ENCODE measurements at places on chromosomes 5 and 9.

DNA sequence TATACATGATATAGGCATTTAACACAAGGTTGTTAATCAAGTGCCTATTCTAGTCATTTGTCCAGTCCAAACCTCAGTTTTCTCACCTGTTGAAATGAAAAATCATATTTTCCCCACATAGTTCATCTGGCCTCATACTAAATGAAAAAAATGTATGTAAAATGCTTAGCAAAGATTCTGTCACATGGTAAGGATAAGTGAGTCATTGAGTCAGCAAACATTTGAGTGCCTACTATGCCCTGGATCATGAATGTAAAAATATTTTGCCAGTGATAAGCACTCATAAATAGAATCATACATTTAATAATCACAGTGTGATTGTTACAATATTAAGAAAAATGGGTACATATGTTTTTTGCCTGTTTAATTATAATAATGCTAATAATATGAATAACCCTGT is 181.2 kb upstream of the PAPPA start:
- no peak for DNase-seq

DNA sequence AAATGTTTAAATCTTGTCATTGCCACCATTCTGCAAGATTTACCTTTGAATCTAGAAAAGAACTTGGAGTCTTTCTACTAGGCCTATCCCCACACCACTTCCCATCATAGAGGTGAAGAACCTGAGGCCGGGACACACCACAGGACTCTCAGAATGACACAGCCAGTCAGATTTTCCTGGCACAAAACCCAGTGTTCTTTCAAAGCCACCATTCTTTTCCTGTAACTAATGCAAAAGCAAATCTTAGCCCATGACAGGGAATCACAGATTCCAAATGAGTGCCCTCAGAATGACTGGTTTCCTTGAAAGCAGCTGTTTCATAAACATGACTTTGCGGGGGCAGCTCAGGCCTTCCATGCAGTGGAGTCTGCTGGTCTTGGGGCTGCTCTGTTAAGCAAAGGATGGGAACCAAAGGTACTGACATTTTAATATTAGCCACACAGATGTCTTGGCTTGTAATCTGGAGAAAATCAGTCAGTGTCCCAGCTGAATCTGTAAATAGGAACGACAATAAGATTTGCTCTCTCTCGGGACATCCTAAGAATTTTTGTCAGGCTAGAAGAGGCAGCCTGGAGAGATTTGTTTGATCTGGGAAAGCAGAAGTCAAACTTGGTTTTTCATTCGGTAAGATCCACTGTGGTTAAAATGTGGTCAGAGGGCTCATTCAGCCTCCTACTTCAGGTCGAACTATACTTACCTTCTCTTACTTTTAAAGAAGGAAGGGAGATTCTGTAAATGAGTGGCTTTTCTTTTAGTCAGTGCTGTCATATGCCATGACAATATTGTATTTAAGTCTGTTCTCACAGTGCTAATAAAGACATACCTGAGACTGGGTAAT is 115.1 kb downstream of the PALM2AKAP2 start:
- DNase-seq: peak; percentile 74

GRCh38 chr9:89223396-89223977 is 44.9 kb upstream of the SHC3 start:
- DNase-seq: no peak

- DNase-seq: no peak
Observed at GRCh38 chr9:93316726-93317494, 133.0 kb downstream of the WNK2 start.

GRCh38 chr9:2704504-2704903 is 12.8 kb upstream of the KCNV2 start:
- DNase-seq: no peak

DNA sequence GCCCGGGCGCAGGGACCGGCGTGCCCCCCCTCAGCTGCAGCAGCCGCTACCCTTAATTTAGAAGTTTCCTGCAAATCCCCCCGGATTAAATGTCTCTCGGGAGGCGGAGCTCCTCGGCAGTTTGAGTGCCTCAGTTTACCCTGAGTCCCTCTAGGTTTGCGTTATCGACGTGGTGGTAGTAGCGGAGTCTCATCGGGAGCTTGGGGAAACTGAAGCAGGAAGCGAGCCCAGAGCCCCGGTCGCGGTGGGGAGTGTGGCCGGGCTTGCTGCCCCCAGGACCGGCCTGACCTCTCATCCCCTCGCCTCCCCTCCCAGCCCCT is 529 bp upstream of the TPM2 start:
- no peak for DNase-seq

GRCh38 chr5:113089653-113090335 is 113.2 kb downstream of the DCP2 start:
- no peak for DNase-seq

DNA sequence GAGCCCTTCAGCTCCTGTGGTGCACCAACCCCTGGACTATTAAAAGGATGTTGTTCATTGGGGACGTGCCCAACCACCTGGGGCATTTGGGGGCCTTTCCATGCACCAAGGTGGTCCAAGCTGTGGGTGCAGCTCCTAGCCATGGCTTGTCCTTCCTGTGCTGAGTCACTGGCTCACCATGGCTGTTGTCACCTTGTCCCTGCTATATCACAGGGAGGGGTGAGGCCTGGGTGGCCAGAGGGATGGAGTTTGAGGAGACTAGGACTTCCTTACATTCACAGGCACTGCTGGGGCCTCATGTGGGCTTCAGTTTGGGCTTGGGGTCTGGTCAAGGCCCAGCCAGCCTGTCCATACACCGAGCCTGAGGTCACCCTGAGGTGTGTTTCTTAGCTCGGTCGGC is 45.5 kb downstream of the PHF2 start:
- no peak for DNase-seq

GRCh38 chr5:95725071-95725820 is 5.9 kb upstream of the RHOBTB3 start:
- DNase-seq: no peak

DNA sequence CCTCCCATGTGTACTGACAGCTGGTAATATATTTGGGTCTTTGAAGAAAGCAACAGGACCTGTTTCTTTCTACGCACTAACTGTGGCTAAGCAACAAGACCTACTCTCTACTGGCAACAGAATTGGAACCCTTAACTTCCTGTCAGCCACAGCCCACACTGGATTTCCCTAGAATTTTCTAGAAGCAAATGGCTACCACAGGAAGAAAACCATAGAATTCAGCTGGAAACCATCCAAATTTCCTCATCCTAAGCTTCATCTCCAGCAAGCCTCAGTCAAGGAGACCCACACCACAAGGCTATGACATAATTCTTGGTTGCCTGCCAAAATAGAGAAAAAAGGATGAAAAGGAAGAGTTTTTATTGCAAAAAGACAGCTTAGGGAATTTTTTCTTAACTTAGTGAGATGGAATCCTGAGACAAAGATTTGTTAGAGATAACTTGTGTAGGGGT is 171.8 kb upstream of the TNC start:
- DNase-seq: peak; percentile 34

DNA sequence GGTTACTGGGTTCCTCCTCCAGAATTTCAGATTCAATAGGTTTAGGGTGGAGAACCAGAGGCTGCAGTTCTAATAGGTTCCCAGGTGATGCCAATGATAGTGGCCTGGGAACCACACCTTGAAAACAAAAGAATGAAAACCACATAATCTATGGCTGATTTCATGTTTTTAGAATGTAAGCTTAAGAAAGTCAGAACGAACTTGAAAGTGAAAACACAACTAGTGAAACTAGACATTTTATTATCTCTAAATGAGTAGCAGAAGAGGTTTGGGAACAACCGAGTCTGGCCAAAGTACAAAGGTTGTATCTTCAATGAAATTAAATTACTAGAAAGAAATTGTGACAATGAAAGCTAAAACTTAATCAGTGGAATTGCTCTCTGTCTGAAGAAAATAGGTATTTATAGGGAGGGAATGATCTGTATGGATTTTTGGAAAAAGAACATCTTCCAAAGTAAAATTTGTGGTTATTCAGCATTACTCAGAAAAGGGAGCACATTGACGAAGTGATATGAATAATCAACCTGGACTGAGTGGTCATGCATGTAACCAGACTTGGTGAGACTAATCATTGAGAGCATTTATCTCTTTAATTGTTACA is 24.9 kb upstream of the CEP120 start:
- DNase-seq: no peak

DNA sequence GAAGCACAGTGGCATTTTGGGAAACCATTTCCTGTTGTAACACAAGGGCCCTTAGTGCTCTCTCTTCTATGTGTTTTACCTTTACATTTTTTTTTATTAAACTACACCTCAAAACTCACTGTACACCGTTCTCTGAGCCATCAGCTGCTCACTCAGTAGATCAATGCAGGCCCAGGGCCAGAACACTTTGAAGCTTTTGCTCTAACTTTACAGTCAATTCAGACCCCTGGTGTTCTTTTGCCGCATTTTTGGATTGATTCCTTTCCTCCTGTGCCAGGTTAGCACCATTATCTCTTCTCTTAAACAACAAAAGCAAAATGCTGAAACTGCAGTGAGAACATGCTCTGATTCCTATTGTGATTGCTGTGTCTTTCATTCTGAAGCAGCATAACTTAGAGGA is 269.8 kb upstream of the RGMB start:
- DNase-seq: no peak

DNA sequence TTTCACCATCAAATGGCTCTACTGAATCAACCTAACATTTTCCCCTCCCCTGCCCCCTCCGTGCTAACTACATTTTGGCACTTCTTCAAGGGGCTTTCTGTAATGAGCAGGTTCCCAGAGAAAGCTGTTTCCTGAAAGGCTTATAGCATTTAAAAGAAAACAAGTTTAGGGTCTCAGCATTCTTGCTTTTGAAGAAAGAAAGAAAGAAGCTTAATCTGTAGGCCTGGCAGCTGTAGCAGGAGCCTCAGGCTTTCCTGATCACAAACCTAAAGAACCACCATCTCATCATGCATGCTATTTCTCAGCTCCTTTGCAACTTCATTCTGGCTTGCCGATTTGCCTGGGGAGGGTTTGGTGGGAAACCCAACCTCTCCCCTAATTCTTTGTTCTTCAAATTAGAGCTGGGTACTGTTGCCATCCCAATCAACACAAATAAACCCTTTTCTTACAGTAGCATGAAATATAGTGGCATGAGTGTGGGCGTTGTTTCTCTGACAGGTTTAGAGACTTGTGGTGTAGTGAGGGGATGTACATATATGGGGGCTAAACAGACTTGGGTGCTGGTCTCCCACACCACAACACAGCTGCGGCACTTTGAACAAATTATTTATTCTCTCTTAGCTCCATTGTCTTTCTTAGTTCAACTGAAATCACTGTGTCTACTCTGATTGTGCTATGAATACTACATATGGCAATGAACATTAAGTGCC is 160.5 kb upstream of the TNC start:
- no peak for DNase-seq

DNA sequence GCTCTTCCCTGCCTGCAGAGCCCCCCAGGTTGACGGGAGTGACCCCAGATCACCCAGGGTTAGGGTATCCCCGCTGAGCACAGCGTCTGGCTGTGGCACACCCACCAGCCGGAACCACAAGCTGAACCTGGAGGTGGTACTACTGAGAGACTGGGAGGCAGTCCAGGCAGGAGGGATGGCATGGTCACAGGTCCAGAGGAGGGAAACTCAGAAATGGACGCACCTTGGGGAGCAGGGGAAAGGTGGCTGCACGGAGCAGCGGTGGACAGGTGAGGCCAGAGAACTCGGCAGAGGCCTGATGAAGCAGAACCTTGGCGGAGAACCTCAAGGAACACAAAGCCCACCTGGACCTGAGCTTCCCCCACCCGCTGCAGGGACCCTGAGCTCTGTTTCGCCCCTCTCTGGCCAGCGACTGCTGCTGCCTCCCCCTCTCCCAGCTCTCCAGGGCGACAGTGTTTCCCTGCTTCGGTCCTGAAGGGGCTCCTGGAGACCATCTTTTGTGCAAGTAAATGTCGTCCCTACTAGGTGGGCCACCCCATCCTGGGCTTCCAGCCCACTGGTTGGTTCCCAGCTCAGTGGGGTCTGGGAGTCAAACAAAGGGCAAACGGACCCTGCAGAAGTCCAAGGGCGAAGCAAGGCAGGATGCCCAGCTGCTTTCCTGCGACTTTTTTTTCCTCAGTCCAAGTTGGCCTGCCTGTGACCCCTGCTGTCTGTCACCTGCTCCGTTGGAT is 845 bp downstream of the ADGRD2 start:
- DNase-seq: peak; percentile 15

DNA sequence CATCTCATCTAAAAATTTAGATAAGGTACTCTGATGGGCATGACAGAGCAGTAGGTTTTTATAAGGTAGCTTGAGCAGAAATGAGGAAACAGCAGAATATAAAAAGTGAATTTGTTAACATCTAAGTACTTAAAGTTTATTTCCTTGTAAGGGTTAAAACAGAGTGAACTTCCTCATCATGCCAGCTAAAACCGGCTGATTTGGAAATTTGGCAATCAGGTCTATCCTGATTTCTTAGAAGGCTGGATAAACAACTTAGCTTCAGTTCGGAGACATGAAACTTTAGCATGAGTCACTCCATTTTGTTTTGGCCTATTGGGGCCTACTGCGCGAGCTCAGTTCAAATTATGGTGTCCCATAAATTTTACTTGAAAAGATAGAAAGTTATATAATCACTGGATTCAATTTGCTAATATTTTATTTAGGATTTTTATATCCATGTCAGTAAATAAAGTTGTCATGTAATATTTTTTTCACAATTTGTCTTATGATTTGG is 241.6 kb upstream of the RORB start:
- no peak for DNase-seq

DNA sequence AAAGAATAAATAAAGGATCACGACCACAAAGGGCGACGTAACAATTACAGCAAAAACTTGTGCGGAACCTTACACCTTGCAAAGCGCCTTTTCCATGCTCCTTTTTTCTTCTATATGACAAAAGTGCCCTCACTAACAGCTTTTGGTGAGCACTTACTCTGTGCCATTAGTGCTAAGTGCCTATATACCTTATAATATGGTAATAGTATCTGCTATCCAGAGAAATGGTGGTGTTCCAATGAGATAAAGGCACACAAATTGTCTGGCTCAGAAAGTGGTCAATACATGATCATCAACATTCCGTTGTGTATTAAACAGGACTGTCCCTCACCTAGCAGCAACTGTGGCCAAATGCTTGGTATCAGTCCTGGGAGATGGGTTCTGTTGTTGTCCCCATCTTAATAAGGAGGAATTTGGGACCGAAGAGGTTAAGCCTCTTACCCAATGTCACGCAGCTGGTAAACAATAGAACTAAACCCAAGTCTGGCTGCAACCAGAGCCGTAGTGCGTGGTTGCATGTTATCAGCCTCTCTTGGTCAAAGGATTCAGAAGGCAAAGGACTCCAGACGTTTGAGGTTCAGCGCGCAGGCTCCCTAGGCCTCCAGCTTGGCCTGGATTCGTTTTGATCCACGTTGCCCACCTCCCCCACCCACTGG is 564 bp upstream of the TOR2A start:
- no peak for DNase-seq

DNA sequence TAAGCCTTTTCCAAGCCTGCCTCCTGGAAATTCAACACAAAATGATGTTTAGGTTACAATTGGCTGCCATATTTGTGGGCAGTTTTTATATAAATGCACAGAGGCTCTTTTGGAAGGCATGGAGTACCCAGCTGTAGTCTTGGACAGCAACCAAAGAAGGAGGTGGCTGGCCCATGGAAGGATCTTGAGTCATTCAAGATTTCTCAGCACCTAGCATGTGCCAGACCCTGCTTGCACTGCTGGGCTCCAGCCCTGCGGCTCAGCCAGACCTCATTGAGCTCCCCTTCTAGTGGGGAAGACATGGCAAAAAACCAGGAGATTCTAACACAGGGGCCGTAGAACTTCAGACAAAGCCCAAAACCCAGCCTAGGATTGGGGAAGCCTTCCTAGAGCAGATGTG is 22.1 kb downstream of the JADE2 start:
- peak; percentile 72 for DNase-seq
